Fibroblast of upper back skin (primary cell): ENCODE measurements at places on chromosomes 1 and 21.
A peak's percentile ranks its signal among the peaks of the same experiment; 100 is the strongest.

GRCh38 chr1:181317261-181317930 lies 165.9 kb upstream of the CACNA1E start:
- DNase-seq = no peak

GRCh38 chr1:228182296-228183030 lies 16.9 kb downstream of the IBA57 start:
- no peak for DNase-seq

DNA sequence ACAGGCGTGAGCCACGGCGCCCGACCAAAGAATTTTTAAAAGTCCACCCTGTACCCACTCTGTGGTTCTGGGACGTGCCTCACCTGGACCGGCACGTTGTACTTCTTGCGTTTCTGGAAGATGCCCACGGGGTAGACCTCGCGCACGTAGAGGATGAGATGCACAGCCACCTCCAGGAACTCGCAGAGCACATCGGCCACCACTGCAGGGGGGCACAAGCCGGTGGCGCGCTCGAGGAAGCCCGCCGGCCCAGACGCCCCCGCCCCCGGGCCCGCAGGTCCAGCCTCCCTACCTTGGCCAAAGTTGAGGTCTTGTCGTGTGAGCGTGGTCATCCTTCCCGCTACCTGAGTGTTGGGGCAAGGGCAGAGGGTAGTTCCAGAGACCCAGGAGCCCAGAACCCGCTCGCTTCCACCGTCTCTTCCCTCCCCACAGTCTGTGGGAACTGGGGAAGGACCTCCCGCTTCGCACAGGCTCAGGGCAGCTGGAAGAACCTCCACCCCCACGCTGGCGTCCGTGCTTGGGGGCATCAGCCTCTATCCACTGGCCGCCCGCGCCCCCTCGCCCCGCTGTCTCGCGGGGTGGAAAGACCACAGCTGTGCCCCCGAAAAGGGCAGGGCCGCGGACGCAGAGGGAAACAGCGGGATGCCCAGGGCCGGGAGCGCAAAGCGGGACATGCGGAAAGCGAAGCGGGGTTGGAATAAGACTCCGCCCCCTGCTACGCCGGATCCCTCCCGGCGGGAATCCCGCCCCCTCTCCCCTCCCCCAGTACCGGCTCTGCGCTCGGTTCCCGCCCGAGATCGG lies 478 bp downstream of the MAD2L2 start:
- DNase-seq = no peak

DNA sequence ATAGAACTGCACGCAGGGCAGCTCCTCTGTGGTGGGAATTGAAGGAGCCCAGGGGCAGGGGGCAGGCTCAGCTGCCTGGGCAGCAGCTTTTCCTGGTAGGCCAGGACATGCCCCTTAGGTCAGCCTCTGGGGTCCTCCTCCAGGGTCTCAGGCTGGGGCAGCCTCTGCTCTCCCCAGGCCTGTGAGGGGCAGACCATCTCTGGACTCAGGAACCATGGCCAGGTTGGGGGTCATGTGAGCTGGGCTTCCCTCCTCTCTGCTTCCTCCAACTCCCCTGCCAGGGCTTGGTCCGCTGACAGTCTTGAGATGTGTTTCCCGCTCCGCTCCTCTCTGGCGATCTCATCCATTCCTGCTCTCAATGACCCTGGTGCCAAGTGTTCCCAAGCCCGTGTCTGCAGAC lies 5.7 kb downstream of the C1orf210 start:
- no peak for DNase-seq

GRCh38 chr1:62084310-62084890 lies 110.2 kb upstream of the L1TD1 start:
- DNase-seq = peak; percentile 31

- no peak for DNase-seq
Observed at GRCh38 chr1:203129501-203130231, 2.1 kb downstream of the ADORA1 start.

GRCh38 chr1:239805042-239805441 lies 286.6 kb upstream of the FMN2 start:
- DNase-seq = no peak

DNA sequence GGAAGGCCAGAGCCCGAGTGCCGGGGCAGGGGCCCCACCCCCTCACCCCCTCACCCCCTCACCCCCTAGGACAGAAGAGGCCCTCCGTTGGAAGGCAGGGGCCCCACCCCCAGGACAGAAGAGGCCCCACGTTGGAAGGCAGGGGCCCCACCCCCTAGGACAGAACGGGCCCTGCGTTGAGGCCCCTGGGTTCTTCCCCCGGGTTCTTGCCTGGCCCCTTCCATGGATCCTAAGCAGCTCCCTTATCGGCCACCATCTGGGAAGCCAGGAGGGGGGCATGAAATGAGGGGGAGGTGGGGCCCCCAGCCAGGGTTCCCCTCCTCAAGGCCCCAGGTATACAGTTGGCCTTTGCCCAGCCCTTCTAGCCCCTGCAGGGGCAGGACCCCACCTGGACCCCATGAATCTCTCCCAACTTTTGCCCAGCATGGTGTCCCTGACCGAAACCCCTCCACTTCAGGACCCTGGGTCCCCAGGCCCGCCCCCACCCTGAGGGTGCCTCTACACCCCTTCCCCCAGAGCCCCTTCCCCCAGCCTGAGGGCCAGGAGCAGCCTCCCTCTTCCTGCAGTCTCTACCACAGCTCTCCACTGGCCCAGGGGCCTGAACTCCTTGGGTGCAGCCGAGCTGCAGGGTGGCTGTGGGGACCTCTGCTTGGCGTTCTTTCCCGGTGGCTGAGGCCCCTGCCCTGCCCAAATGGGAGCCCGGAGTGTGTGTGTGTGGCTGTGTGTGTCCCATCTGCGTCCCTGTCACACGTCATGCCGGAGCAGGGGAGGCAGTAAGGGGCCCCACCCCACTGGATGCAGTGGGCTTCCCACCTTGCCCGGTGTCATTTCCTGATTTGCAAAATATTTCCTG lies 4.3 kb upstream of the VWA1 start:
- no peak for DNase-seq

DNA sequence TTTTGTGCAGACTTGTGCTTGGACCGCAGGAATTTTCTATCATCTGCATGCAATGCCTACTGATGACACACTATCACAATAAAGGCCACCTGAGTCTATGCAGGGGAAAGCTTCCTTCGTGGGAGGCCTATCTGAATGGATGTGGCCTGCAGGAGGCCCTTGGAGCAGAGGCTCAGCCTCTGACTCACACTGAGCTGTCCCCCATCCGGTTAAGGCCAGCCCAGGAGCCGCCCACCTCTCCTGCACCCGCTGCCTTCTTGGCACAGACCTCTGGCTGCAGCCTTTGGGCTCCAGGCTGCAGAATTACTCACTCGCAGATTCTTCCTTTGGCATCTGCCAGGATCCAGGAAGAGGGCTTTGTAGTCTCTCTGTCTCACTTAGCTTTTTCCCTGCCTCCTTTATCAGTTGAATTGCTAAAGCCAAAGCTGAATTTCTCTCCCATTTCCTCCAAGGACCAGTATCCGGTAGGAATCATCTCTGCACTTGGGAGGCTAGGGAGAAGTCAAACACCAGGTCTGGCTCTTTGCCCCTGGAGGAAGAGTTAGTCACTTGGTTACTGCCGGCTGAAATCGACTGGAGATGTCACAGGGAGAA lies 65.1 kb upstream of the JUN start:
- DNase-seq = peak; percentile 100

DNA sequence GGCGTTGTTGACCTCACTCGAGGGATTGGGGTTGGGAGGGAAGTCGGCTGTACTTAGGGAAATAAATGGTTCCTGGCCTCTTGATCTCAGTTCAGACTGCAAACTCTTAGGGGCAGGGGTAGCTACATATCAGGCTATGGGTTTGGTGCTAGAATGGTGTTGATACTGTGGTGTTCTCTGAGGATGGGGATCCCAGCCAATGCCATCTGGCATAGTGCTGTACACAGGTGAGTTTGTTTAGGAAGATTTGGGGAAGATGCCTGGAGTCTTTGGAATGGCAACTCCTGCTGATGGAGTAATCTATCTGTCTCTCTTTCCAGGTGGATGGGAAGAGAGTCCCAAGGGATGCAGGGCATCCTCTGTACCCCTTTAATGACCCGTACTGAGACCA lies 14.3 kb upstream of the NASP start:
- no peak for DNase-seq

DNA sequence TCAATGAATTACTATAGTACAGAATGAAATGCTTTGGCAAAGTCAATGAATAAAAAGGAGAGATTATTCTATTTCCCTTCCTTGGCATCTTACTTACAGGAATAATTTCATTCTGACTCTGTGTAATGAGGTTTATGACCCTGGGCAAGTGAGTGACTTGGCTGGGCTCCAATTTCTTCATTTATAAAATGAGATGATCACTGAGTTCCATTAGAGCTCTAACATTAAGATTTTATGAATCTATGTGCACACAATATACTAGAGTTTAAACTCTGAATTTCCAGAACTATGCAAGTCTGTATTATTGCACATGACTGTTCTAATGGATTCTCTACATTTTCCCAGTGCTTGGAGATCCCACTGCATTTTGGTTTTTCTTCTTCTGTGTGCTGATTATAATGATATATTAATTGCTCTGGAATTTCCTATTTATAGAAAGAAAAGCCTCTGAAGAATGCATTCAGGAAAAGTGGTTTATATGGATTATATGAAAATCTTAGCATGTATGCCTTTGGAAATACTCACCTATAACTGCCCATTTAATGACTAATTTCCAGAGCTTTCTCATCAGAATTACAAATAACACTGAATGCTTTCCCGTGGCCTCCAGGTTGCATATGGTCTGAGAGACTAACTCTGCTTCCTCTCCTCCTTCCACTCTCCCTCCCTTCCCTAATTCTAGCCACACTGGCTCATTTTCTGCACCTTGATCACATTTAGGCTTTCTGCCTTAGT lies 97.4 kb upstream of the CHRM3 start:
- peak; percentile 56 for DNase-seq

DNA sequence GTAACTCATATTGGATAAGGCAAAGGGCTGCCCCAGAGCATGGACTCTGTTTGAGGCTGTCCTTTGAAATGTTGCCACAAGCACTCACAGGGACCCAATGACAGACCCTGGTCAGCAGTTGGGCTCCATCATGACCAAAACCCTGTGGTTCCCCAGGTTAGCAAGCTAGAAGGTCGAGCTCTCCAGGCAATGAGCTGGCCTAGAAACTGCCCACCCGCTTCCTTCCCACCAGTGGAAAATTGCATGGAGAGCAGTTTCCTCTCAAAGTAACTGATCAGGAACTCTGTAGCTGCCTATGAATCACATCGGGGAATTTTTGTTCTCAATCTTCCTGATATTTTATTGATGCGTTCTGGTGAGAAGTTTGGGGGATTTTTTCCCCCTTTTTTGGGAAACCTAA lies 52.8 kb downstream of the FHAD1 start:
- no peak for DNase-seq
